ENCODE measurements at places on chromosomes 6 and 20.

- DNase-seq: no peak
These were observed 21.7 kb downstream of the KIZ start for GRCh38 chr20:21147593-21147992.

- no peak for DNase-seq
These were observed 274.1 kb downstream of the TFAP2A start for GRCh38 chr6:10140824-10141223.

GRCh38 chr6:56851541-56852259 is 103.2 kb upstream of the BEND6 start:
- DNase-seq: peak; percentile 5

- DNase-seq: no peak
These were observed 437.5 kb upstream of the RGS17 start for GRCh38 chr6:153568628-153569027.

GRCh38 chr6:100182313-100182712 is 188.3 kb upstream of the MCHR2 start:
- no peak for DNase-seq

DNA sequence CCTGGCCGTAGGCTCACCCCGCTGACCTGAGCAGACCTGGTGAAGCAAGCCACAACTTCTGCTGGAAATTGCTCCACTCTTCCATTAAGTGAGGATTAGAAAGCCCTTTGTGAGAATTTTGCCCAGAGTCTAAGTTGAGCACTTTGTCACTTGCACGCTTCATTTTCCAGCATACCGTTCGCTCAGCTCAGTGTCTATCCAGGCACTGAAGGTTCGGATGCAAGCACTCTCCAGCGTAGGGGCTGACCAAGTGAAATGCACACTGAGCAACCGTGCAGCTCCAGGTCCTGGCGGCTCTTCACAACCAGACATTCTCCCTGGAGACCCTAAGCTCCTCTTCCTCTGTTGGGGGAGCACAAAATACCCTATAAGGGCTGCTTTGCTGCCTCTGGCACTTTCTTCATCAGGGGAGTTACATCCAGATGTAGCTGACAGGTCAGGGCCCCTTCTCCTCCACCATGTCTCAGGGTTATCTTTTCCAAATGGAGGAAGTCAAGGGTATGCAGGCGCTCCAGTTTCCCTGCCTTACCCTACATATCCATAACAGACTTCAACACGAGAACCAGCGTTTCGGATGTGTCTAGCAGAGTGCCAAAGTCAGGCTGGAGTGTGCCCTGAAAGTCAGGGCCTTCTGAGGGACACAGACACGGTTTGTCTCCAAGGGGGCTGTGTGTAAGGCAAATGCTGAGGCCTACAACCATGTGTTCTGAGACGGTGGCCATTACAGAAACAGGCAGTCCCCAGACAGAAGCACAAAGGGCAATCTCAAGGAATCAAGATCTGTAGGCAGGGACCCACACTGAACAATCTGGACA is 146.7 kb upstream of the AFDN start:
- no peak for DNase-seq

DNA sequence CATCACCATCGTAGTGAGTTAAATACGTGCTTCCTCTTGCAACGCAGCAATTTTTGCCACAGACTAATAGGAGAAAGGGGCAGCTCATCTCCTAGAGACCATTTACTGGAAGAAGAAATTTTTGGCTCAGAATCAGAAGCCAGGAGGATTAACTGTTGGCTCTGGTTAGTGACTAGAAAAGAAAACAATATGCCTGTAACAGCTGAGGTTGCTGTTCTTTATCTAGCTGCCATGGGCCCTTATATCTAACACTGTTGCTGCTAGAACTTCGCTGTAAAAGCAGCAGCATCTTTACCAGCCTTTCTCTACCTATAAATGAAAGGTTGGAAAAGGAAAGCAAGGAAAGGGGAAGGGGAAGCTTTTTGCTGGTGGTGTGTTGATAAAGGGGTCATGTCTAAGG is 65.9 kb downstream of the FAM135A start:
- DNase-seq: no peak

DNA sequence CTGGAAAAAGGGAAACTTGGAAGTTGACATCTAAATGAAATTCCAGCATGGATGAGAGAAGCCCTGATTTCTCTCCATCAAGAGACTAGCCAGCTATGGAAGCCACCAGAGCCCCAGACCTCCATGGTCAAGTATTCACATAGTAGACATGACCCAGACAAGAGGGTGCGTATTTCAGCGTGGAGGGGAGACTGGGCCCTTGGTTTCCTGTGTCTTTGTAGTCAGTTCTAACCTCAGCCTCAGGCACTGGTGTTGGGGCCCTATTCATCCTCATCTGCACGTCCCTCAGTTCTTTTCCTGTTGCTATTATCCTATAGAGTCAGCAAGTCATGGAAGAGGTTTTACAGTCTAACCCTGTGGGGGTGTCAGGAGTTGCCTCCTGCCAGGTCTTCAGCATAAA is 12.5 kb downstream of the GNL1 start:
- no peak for DNase-seq

DNA sequence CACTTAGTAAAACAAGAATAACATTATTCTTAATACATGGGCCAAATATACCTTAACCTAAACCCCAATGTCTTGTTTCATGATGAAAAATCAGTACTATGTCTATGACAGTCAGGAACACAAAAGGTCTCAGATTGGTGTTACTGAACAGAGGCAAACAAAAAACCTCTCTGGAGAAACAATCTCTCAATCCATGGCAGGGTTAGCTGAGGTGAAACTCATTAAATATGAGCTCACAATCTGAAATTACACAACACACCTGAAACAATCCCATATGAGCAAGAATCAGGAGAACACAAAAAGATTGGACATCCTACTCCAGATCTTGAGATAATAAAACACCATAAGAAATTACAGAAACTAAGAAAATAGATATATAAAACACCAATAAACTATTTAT is 6.5 kb upstream of the SLC17A4 start:
- DNase-seq: no peak

- DNase-seq: peak; percentile 89
These were observed 110.8 kb upstream of the MLN start for GRCh38 chr6:33914645-33915044.

GRCh38 chr20:57230247-57230646 is 36.2 kb downstream of the BMP7 start:
- DNase-seq: no peak

- no peak for DNase-seq
These were observed 283.5 kb downstream of the KHDC1L start for GRCh38 chr6:72941751-72942150.

- no peak for DNase-seq
These were observed 18.9 kb downstream of the MAN1A1 start for GRCh38 chr6:119330520-119331113.

- DNase-seq: no peak
These were observed 65.2 kb downstream of the STAU1 start for GRCh38 chr20:49122920-49123319.

DNA sequence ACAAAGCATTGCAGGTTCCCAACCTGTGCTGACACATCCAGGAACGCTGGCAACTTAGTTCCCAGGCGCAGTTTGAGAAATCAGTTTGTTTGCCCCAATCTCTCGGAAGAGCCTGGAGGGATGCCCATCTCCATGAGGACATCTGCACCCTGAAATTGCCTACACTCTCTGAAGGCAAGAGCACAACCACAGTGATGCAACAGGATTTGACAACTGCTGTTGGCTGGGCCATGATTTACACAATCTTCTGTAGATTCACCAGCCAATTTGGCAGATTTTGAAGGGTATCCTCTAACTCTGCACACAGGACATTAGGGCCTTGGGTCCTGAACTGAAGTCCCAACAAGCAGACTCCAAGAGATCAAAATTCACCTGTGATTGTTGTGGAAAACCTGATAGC is 3.4 kb downstream of the APMAP start:
- DNase-seq: no peak

DNA sequence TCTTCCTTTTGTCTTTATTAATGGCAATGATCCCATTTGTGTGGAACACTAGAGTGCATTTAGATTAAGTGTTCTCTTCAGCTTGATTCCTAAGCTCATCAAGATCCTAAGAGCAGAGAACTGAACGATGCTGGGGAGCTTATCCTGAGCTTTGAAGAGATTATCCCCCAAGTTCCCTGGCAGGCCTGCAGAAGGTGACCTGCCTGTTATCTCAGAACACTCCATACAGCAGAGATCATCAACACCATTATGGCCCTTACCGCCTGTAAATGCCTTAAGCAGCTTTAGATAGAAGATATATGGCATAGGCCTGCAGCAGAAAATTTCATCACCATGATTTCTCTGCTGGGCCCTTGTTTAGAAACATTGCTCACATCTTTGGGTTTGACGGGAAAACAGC is 779.9 kb upstream of the MAP3K7 start:
- DNase-seq: no peak

- DNase-seq: no peak
These were observed 64.1 kb downstream of the SASH1 start for GRCh38 chr6:148406579-148407371.

- no peak for DNase-seq
These were observed 19.6 kb downstream of the RRBP1 start for GRCh38 chr20:17662333-17663039.

DNA sequence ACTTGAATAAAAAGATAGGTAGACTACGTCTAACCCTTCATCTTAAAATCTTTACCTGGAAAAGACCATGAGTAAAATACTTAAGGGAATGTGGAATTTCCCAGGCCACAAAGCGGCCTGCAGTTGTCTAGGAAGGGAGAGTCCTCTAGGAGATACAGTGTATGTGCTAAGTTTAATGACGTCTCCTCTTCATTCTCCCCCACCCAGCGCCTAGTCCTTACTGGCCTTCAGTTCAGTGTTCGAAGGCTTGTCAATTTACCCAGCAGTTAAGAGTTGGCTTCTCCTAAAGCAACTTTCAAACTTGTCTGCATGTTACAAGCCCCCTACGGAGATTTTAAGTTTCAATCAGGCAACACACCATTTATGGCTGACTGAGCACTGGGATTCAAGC is 35.2 kb downstream of the HFE start:
- peak; percentile 9 for DNase-seq

GRCh38 chr20:10511509-10512251 is 76.6 kb downstream of the SLX4IP start:
- peak; percentile 90 for DNase-seq

DNA sequence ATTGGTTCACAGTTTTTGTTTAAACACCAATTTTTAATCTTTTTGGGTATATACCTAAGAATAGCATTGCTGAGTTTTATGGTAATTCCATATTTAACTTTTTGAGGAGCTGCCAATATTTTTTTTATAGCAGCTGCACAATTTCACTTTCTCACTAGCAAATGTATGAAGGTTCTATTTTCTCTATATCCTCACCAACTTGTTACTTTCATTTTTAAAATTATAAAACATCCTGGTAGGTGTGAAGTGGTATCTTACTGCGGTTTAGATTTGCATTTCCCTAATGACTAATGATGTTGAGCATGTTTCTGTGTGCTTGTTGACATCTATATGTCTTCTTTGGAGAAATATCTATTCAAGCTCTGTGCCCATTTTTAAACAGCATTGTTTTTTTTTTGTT is 452.1 kb downstream of the GRIK2 start:
- no peak for DNase-seq

DNA sequence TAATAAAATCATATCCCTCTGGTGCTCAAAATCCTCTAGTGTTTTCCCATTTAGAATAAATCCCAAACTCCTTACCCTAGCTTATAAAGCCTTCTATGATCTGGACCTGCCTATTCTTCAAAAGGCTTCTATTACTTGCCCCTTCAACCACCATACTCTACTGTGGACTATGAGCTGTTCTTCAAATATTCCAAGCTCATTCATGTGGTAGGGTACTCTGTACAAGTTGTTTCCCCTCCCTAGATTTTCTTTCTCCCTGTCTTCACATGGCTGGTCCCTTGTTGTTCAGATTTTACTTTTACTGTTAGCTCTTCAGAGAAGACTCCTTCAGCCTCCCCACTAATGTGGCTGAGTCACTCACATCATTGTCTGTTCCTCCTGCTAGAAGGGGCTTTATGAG is 193.2 kb downstream of the OGFRL1 start:
- DNase-seq: no peak

DNA sequence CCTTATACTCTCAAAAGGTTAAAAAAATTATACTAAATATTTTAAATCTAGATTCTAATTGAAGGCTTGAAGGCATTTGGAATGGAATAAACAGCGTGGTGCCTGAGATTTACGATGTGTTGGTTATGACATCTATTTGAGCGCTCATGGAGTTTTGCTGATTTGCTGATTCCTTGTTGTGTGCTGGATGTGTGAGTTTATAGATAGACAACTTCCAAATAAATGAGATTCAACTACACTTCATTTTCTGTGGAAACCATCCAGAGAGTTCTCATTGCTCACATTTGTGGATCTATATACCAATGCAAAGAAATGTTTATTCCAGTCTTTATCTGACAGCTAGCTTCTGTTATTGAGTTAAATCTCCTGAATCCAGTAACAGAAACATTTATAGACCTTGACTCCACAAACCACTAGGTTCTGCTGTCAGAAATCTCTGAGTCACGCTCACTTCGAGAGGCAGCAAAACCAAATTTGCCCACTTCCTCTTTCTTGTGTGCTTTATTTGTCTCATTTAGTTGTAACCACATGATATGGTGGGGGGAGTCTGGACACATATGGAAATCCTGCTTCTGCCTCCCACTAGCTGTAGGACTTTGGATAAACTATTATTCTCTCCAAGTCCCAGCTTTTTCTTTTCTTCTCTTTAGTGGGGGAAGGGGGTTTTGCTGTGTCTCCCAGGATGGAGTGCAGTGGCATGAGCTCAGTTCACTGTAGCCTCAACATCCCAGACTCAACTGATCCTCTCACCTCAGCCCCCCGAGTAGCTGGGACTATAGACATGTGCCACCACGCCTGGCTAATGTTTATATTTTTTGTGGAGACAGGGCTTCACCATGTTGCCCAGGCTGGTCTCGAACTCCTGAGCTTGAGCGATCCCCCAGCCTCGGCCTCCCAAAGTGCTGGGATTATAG is 54.5 kb downstream of the IPCEF1 start:
- DNase-seq: peak; percentile 86

DNA sequence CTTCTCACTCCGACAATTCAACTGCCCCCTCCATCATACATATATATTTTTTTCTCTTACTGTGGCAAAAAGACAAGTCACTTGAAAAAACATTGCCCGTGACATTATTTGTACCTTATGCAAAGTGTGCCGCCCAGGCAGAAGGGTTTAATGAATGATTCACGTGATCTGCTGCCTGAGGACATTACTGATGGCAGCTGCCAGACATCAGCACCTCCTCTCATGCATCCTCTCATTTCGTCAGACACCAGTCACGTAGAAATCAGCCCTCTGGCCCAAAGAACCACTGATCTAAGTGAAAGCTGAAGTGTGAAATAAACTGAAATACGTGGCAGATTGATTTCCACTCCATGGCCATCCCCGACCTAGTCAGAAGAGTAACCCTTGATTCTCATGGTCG is 218.8 kb upstream of the PDE10A start:
- DNase-seq: no peak

GRCh38 chr6:152600022-152600421 is 37.1 kb downstream of the SYNE1 start:
- DNase-seq: no peak

GRCh38 chr6:98977671-98978292 is 30.0 kb upstream of the FBXL4 start:
- DNase-seq: no peak

- peak; percentile 58 for DNase-seq
These were observed 180.6 kb upstream of the CCN2 start for GRCh38 chr6:132131758-132132157.

GRCh38 chr6:30820193-30820592 is 64.1 kb upstream of the DDR1 start:
- no peak for DNase-seq

Data from GDM1 (cell line).